ENCODE measurements at places on chromosomes 11 and 22.

GRCh38 chr11:58526721-58527120, 18.8 kb upstream of the OR5B21 start:
- DNase-seq: no peak

- DNase-seq: no peak
These were observed 5.1 kb downstream of the TSPAN18 start for GRCh38 chr11:44731685-44732430.

GRCh38 chr11:111549869-111550203, 9.3 kb downstream of the LAYN start:
- DNase-seq: no peak

- no peak for DNase-seq
These were observed 50.3 kb upstream of the SORL1-AS1 start for GRCh38 chr11:121503051-121503450.

DNA sequence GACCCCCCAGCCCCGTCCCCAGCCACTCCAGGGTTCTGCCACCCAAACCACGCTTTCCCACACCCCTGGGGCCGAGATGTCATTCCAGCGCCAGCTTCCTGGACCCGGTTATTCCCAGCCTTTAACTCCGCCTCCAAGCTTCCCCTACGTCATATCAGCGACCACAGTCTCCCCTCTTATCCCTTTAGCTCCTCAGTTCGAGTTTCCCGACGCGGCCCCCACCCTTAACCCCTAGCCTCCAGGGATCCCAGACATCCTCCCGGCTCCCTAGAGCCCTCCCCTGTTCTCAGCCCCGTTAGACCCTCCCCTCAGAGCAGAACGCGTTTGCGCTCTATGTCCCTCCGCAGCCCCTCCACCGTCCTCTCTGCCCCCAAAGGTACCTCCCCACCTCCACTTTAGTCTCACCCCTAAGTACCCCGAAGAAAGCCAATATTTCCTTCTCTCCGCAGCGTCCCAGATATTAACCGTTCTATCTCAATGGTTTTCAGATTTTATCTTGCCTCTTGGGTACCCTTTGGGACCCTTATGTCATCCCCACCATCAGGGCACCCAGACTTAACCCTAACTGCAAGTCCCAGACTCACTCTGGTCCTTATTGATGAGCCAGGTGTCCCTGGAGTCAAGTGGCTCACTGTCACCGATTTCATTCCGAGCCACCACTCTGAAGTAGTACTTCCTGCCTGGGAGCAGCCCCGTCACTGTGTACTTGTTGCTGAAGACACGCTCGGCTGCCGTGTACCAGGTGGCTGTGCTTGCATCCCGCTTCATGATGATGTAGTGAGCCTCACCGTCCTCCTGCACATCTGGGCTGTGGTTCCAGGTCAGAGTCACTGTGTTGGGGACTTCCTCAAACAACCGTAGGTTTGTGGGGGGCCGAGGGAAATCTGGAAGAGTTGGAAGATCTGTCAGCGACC, 8.0 kb downstream of the TMEM86A start:
- DNase-seq: no peak

DNA sequence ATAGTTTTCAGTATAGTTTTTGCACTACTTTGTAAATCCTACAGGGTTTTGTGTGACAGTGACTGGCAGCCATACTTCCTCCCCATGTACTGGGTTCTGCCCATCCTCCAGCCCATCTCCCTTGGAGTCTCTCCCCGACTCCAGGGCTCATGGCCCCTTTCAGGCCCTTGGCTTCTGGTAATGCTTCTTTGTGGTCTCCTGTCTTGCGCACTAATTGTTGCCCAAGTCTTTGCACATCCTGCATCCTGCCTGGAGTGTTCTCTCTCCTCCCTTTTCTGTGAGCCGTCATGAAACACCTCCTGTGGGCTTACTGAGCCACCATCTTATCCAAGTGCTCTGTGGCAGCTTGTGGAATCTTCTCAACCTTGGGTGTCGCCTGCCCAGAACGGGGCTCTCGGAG, 11.4 kb upstream of the KCNQ1OT1 start:
- DNase-seq: no peak

- no peak for DNase-seq
These were observed 9.5 kb downstream of the MYH9 start for GRCh38 chr22:36378080-36378868.

DNA sequence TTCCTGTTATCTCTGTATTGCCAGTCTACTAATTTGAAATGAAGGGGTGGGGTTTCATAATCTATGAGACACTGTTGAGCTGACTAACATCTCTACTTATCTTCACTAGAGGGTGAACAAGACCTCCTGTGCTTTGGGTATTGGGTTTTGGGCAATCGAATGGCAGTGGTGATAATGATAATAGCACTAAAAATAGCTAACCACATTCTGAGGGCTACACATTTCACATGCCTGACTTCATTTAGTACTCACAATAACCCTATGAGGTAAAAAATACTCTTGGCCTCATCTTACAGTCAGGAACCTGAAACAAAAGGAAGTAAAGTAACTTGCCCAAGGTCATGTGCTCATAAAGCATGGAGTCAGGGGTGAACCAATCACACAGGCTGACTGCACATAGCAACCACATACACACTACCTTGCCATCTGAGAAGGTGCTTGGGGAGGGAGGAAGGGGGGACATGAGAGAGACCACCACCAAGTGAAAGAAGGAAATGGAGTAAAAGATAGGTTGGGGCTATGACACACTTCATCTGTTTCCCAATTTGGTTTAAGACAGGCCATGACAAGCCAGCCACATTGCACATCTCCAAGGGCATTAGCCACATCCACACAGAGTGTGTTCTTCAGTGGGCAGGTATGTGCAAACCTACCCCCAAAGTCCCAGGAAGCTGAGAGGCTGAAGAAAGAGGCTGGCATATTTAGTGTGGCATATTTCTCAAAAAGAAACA, 387.6 kb upstream of the DDI1 start:
- no peak for DNase-seq

DNA sequence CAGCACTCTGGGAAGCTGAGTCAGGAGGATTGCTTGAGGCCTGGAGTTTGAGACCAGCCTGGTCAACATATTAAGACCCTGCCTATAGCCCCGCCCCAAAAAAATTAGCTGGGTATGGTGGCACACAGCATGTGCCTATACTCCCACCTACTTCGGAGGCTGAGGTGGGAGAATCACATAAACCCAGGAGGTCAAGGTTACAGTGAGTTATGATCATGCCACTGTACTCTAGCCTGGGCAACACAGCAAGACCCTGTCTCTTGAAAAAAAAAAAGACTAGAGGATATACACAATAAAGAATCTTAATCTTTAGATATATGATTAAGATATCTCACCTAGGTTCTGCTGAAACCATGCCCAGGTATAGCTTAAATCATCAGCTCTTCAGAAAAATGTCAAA, 136.7 kb downstream of the APOL5 start:
- no peak for DNase-seq

DNA sequence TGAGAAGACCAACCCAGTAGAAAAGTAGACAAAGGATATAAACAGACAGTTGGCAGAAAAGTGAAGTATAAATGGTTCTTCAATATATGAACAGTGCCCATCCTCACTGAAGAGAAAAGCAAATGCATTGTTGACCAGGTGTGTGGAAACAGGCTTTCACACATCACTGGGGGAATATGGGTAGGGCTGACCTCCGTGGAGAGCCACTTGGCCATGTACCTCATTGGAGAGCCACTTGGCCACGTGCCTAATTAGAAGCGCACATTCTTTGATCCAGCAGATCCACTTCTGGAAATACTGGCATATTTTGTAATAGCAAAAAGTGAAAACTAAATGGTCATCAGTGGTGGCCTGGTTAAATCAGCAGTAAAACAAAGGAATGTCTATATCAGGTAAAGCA, 43.2 kb downstream of the PPP6R3 start:
- DNase-seq: no peak

GRCh38 chr11:122157653-122158161, 41.7 kb upstream of the BLID start:
- DNase-seq: no peak

GRCh38 chr11:68213135-68213515, at the start of gene KMT5B:
Gene KMT5B (minus strand): TSS chr11:68213296. CDS start chr11:68190076, 23,220 bp downstream.
- DNase-seq: peak; percentile 24

DNA sequence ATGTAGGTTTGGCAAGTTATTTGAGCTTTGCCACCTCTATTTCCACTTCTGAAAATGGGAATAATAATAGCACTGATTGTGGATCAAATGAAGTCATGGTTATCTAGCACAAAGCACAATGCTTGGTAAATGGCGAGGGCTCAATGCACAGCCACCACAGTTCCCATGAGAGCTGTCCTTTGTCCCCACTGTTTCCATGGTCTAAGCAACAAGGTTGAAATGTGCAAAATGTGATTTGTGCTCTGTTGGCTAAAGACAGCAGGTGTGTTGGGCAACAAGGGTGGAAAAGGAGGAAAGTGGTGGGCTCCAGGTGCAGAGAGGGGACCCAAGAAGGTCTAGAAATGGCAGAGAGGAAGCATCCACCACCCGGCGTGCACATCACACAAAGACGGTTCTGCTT, 200.5 kb downstream of the TRIM29 start:
- no peak for DNase-seq

DNA sequence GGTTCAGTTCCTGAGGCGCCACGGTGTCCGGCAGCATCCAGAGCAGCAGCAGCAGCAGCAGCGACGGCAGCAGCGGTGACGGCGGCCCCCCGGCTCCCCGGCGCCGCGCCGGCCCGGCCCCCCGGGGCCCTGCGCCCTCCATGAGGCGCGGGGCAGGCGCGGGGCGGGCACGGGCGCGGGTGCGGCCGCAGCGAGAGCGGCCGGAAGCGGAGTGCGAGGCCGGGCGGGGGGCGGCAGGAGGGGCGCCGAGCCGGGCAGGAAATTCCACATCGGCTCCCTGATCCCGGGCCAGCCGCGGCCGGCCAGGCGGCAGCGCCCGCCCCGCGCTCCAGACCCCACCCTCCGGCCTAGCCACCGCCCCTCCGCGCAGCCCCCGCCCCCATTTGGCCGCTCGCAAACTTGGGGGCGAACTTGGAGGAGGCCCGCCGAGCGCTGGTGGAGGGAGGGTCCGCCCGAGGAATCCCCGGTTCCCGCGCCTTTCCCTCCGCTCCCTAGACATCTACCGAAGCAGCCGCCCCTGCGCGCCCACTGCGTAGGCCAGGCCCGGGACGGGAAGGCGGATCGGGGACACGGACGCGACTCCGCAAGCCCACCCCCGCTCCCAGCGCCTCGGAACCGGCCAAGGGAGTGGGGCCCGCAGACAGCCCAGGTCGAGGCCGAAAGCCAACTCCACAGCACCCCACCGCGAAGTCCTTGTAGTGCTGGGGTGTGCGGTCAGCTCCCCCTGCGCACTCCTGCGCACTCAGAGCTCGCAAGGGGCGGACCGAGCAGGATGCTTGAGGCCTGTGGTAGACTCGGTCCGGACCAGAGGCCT, at the start of gene SCARF2:
SCARF2 (minus strand) TSS at position 213 of the 814 bp plus-strand sequence; CDS start at position 142, 71 bp downstream.
- DNase-seq: peak; percentile 50

GRCh38 chr22:50439314-50439870, 35.4 kb downstream of the SBF1 start:
- DNase-seq: no peak

GRCh38 chr11:90805172-90805571, 582.3 kb upstream of the CHORDC1 start:
- DNase-seq: no peak

DNA sequence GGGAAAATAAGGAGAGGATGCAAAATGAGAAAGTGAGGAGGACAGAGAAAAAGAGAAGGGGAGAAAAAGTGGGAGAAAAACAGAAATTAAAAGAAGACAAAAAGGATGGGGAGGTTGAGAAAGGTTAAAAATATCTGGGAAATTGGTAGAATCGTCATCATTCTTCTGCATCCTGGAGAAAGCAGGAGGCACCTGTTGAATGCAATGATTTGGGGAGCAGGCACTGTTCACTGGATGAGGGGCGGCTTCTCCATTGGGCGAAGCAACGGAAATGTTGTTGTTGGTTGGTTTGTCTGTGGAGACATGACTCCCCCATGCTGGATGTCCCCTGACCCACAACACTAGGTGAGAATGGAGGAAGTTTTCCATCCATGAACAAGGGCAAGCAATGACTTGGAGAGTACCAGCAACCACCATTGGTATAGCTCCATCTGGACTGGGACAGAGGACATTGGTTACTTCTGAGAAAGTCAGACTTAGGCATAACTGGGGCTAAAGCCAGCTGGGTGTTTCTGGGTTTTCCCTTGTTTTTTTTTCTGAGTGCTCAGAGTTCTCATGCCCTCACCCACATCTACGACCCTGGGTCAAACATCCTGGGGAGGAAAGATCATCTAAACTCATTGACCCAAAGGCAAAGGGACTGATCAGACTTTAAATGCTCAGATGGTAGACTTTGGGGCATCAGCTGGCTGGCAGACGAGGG, 11.9 kb upstream of the CD44 start:
- DNase-seq: no peak

DNA sequence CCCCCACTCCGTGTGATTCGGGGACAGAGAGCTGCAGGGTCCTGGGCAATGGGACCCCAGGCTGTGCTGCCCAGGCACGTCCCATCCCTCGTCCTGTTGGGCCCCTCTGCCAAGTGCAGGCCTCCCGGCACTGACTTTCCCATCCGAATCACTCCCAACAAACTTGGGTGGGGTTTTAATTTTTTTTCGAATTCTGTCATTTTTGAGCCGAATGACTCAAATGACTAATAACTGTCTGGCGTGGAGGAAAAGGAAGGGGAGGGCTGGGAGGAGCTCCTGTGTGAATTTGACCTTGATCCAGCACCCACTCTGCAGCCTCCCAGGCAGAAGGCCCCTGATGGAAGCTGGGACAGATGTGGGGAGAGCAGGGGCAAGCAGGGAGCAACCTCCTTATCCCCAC, 1173.2 kb downstream of the BRD1 start:
- peak; percentile 55 for DNase-seq

GRCh38 chr11:98411777-98412176, 609.0 kb upstream of the CNTN5 start:
- DNase-seq: no peak

DNA sequence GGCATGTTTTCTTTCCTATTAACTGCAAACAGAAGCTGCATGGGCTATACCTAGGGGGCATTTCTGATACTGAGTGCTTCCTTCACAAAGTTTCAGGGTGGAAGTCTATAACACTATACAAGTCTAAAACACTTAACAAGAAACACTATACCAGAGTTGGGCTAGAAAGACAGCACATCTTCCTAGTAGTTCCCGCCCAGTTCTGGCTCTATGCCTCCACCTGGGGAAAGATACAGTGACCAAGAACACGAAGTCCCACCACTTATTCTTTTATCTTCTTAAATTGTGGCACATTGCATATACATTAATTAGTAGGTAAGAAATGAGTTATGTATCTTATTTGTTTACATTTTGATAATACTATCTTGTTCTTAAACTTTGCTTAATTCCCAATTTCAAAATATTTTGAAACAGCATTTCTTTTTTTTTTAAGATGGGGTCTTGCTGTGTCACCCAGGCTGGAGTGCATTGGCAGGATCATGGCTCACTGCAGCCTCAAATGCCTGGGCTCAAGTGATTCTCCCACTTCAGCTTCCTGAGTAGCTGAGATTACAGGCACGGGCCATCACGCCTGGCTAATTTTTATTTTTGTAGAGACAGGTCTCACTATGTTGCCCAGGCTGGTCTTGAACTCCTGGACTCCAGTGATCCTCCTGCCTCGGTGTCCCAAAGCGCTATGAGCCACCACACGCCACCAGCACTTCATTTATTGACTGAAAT, 18.2 kb upstream of the NDUFC2 start:
- DNase-seq: no peak

Data from GM04504 (cell line).